ENCODE measurements at places on chromosomes 3 and 15. TPM values are rescaled to one million over a fixed set of nuclear protein-coding genes. Genes with fewer than 3 reads are reported as not detected.

SLC2A2 gene
- not detected for total RNA-seq

MORC1 gene
- total RNA-seq = not detected

SCAMP5 gene
- total RNA-seq = 3.2 TPM

SLC12A1 gene
- total RNA-seq = not detected

KLF15 gene
- total RNA-seq = 5.9 TPM

KAT2B gene
- total RNA-seq = 24.7 TPM

DNA sequence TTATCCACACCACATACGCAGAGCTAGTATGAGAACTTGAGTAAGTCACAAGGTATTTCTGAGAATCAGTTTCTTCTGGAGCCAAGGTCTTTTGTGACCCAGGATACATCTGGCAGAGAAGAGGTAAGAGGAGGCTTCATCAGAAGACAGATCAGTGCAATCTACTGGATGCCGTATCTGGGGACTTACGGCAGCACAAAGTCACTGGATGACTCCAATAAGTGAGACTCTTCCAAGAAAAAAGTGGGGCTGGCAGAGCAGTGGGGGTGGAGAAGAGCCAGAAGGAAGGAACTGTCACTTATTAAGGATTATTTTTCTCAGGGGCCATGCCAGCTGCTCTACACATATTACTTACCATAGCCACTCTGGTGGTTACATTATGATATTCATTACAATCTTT, 31.6 kb upstream of the UBXN7 start:
- DNase-seq = no peak

GRCh38 chr3:179706233-179706632, 53.4 kb downstream of the USP13 start:
- no peak for DNase-seq

- DNase-seq = no peak
Measured at GRCh38 chr3:187795207-187795960, 50.1 kb upstream of the BCL6 start.

GRCh38 chr3:34077417-34078195, 279.2 kb downstream of the PDCD6IP start:
- DNase-seq = no peak

DNA sequence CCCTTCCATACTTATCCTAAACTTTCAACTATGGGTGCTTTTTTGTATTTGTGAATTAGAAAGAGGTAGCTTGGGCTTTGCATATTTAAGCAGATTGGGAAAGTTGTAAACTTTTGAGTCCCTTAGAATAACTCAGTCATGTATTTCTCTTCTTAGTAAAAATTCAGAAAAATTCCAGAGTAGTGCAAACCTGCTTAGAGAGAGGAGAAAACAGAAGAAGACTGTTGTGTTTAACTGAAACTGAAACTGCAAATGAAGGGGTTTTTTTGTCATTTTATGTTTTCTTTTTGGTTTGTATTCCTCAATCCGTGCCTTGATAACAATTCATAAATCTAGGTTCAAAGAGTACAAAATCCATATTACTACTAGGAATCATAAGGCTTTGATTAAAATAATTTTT, 31.3 kb downstream of the CD200 start:
- no peak for DNase-seq

DNA sequence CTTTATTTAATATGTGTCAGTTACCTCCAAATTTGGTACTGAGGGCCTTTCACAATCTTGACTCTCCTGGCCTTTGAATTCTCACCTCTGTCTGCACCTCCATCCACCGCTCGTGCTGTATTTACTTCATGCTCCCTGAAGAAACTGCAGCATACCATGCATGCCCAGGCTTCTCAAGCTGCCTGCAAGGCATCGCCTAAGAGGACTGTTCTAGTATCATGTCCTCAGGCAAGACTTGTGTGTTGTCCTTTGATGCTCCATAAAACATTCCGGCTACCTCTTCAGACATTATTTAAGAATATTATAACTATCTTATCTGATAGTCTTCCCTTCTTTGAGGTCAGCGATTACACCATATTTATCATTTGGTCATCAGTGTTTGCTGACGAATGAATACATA, 682.5 kb downstream of the NR2F2 start:
- no peak for DNase-seq
